ENCODE measurements at places on chromosomes 5 and 9.

DNA sequence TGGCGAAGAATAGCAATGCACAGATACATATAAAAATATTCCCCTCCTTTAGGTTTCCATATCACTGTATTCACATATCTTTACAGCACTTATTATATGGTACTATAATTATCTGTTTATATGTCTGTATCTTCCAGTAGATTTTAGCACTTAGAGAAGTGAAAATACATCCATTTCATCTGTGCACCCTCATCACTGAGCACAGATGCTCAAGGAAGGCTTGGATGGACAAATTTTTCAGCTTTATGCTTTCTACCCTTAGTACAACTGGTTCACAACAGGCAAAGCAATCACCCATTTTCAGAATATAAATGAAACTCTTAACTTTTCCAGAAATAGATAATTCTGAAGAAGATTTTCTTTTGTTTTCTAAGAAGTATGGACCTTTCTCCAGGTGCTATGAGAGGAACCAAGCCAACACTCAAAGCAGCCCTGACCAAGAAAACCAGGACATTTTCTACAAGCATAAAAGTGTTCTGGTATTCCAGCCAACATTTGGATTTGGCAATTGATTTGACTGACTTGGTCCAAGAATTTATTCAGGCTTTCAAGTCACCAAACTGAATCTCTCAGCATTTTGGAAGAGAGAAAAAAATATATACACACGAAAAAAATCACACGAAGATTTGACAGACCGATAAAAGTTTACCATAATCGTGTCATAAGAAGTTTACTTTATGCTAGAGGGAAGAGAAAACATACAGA, 170.2 kb upstream of the CD180 start:
- DNase-seq, result no peak

DNA sequence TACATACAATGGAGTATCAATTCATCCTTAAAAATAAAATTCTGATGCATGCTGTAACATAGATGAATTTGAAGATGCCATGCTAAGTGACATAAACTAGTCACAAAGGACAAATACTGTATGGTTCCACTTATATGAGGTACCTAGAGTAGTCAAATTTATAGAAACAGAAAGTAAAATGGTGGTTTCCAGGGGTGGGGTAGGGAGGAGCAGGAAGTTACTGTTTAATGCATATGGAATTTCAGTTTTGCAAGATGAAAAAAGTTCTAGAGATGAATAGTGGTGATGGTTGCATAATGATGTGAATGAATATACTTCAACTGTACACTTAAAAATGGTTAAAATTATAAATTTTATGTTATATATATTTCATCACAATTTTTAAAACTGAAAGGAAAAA, 57.3 kb upstream of the FNIP1 start:
- no peak for DNase-seq

DNA sequence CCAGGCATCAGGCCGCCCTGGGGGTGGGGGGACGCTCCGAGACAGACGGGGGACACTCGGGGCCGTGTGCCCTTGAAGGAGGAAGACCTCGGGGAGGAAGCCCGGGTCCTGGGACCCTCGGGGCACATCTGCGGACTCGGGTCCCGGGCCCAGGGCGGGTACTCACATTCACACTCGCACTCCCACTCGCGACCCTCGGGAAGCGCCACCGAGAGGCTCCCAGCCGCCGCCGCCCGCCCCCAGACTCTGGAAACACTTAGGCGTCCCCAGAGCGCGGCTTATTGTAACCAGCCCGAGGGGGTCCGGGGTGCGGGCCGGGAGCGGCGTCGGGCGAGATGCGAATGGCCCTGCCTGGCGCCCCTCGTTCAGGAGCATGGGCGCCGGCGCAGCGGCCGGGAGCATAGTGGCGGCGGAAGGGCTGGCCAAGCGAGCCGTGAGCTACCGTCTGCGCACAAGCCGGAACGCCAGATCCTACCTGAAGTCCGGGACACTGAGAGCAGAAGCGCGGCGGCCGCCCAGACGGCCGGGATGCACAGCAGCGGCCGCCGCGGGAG, 559 bp downstream of the ROR2 start:
- DNase-seq, result peak; percentile 65

DNA sequence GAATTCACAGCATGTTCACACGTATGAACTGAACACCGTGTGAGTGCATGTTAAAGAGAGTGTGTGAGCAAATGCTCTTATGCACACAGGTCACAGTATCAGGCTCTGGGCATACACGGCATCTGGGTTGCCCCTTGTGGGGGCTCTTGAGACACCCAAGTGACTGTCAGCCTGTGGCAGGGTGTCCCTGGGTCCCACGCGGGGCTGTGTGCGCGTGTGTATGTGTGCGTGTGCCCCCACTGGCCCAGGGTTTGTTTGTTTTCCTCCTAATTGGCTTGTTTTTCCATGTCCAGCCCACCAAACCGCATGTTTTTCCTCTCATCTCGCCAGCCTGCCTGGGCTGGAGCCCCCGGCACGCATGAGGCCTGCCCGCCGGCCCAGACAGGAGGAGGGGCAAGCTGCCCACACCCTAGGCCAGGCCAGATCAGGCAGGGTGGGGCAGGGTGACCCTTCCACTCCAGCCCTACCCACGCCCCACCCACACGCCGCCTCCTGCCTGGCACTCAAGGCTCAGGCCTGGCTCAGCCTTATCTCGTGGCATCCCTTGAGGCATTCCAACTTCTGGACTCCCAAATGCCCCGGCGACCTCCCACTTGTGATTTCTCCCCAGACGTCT, 28.8 kb downstream of the CNTFR start:
- DNase-seq, result no peak

GRCh38 chr9:129362287-129363000, 184.4 kb upstream of the IER5L start:
- peak; percentile 81 for DNase-seq

- no peak for DNase-seq
Observed at GRCh38 chr9:137136881-137137607, 1.9 kb upstream of the GRIN1 start.

DNA sequence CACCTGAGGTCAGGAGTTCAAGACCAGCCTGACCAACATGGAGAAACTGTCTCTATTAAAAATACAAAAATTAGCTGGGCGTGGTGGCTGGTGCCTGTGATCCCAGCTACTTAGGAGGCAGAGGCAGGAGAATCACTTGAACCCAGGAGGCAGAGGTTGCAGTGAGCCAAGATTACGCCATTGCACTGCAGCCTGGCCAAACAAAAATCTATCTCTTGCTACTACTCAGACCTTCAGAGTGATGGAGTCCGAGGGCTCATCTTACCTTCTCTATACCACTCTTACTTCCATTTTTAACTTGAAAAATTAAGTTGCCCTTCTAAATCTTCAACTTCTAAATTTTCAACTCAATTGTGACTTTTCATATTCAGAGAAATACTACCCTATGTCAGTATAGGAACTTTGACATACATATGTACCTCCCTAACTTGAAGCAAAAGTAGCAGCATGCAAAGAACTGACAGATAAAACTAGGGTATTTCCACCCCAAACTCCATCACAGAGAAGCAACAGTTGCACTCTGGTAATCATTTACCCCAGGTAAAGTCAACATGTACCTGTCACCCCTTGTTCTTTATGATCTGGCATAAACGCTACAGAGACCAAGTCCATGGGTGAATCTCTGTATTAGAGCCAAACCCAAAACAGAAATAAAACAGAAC, 11.4 kb downstream of the ZFAND5 start:
- DNase-seq, result peak; percentile 43

- no peak for DNase-seq
Observed at GRCh38 chr5:113052041-113052795, 75.6 kb downstream of the DCP2 start.

DNA sequence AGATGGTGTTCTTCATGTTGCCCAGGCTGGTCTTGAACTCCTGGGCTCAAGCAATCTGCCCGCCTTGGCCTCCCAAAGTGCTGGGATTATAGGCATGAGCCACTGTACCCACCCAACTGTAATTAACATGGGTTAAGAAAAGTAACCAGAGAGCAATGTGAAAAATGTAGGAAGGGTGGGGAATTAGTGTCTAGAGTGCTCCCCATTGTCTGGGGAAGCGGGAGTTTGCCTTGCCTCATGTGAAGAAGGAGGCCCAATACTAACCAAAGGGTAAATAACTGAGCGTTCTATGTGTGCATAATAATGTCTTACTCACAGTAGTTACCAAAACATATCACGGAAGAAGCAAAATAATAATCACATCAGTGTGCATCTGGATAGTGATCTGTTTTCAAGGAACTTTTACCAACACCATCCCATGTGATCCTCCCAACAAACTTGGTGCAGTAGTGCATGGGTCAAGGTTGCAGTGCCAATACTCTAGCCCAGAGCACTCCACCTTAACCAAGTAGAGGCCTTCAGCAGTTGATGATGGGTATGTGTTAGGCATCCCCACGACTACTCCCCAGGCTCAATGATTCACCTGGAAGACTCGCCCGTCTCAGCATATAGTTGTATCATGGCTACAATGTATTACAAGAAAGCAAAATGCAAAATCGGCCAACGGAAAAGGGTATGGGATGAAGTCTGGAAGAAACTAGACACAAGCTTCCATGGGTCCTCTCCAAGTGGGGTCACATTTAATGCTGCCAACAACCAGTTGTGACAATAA, 26.2 kb downstream of the GNAQ start:
- no peak for DNase-seq

DNA sequence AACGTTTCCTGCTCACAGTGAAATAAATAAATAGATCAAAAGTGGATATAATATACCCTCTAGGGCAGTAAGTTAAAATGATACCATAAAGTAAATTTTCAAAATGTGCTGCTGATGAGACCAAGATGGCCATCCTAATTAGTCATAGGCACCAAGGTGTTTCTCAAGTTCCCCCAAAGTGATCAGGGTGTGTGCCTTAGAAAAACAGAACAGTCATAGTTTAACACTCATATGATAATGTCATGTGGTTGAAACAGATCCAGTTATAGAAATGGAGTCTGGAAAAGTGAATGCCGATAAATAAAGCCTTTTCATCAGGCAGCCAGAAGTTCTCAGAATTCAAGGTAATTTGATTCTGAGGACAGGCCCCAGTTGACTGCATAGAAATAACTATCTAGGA, 161.5 kb upstream of the CDKN2B start:
- no peak for DNase-seq

DNA sequence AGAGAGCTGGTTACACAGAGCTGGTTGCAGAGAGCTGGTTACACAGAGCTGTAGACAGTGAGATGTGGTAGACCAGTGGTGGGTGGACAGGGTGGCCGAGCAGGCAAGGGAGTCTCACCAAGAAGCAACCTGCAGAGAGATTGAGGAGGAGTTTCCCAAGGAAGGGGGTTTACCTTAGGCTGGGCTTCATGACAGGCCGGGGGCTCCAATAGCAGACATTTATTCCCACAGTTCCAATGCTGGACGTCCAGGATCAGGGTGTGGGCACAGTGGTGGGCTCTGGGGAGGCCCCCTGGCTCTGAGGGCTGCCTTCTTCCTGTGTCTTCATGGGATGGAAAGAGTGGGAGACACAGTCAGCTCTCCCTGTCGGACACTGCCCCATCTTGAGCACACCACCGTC, 386.9 kb upstream of the IRX4 start:
- DNase-seq, result no peak

GRCh38 chr9:78491402-78491801, 194.5 kb downstream of the PSAT1 start:
- DNase-seq, result no peak

DNA sequence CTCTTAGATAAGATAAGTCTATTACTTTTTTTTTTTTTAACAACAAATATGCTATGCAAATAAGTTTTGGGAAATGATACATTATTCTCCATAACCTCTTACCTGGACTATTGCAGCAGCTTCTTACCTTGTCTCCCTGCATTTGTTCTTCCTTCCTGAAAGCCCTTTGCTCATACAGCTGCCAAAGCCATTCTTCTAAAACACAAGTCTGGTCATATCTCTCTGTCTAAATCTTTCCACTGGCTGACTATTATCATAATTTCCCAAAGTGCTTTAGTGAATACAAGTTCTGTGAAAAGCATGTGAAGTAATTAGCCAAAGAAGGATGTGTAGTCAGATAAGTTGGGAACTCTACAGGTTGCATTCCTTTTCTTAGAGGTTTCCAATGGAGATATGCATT, 115.4 kb upstream of the CNTLN start:
- DNase-seq, result no peak
